ENCODE measurements at places on chromosomes 7 and 10.

DNA sequence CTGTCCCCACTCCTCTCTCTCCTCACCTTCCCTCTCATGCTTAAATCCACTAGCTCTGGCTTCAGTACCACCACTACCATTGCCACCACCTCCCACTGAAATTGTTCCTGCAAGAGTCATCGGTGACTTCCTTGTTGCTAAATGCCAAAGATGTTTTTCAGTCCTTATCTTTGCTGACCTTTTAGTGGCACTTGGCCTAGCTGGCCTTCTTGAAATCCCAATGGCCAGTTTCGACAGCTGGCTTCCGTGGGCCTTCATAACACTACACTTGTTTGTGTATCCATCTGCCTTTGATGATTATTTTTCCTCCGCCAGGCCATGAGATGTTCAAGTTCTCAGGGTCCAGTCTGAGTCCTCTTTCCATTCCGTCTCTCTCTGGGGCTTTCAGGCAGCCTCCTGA lies 118.2 kb upstream of the NANOS1 start:
- DNase-seq = no peak

DNA sequence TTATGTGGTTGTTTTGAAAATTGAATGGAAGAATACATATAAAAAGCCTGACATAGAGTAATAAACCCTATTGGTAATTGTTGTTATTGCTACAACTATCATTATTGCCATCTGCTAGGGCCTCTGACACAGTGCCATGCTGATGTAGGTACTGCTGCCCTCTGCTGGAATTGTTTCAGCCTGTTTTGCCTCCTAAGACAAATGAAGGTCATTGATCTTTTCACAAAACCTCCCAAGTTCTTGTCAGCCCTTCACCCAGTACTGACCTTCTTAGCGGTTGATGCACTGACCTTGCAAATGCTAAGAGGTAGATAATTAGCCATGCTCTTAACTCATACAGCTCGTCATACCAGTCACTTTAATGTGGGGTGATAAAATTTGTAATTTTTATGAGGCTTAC lies 975.2 kb downstream of the SORCS1 start:
- no peak for DNase-seq

DNA sequence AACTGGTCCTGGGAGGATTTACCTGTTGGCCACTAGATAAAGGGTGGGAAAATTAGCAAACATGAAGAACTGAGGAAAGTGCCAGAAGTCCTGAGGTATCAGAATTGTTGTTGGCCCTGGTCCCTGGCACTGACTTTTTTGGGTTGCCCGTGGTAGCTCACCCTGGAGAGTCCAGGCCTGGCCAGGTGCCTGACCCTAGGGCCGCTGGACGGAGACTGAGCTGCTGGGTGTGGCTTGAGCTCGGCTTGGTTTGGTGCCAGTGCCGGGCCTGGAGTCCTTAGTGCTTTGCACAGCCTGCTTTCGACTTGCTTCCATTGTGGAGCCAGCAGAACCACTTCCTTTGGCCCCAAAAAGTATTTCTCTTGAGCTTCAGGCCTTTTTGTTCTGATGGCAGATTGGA lies 12.9 kb downstream of the MDH2 start:
- DNase-seq = peak; percentile 7

GRCh38 chr10:97683556-97684367 lies 3.3 kb downstream of the AVPI1 start:
- DNase-seq = peak; percentile 43

DNA sequence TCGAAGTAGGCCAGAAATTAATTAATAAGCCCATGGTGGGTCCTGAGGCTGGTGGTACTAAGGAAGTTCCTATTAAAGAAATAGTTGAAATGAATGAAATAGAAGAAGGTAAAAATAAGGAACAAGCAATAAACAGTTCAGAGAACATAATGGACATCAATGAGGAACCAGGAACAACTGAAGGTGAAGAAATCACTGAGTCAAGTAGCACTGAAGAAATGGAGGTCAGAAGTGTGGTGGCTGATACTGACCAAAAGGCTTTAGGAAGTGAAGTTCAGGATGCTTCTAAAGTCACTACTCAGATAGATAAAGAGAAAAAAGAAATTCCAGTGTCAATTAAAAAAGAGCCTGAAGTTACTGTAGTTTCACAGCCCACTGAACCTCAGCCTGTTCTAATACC lies 36.0 kb downstream of the SLK start:
- no peak for DNase-seq

GRCh38 chr7:20228654-20229053 lies 11.5 kb upstream of the MACC1 start:
- DNase-seq = no peak

GRCh38 chr7:138233189-138233588 lies 156.9 kb downstream of the AKR1D1 start:
- no peak for DNase-seq

DNA sequence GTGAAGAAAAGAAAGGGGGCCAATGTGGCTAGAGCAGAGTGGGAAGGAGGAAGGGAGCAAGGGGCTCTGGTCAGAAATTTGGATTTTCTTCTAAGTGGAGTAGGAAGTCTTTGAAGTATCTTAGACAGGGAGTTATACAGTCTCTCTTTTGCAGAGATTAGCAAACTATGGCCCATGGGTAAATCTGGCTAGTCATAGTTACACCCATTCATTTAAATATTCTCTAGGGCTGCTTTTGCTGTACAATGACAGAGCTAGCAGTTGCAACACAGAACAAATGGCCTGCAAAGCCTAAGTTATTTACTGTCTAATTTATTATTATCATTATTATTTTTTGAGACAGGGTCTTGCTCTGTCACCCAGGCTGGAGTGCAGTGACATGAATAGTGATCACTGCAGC lies 10.5 kb upstream of the LAMB4 start:
- DNase-seq = no peak

- DNase-seq = no peak
These were observed 26.2 kb upstream of the EXOC6 start for GRCh38 chr10:92822060-92822634.

GRCh38 chr10:90167174-90168064 lies 466.0 kb downstream of the KIF20B start:
- no peak for DNase-seq

- no peak for DNase-seq
These were observed 134.8 kb downstream of the WDR37 start for GRCh38 chr10:1190791-1191490.

- DNase-seq = peak; percentile 5
These were observed 164.4 kb downstream of the SH2D4B start for GRCh38 chr10:80702143-80702542.

GRCh38 chr7:27248911-27249723 lies 6.5 kb downstream of the EVX1 start:
- DNase-seq = no peak

DNA sequence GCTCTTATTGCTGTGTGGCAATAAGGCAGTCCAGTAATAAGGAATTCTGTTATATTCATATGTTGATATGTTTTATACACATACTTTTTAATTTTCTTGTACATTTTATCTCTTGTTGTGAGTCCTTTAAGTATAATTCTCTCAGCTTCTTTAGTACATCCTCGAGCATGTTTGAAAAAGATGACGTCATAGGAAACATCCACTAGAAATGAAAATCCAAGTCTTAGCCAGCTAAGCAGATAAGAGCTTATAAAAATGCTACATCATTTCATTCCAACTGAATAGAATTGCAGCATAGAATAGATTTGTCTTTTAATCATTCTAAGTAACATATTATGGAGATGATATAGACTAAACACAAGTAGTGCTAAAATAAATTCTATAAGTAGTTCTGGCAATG lies 283.7 kb upstream of the FZD1 start:
- DNase-seq = no peak

DNA sequence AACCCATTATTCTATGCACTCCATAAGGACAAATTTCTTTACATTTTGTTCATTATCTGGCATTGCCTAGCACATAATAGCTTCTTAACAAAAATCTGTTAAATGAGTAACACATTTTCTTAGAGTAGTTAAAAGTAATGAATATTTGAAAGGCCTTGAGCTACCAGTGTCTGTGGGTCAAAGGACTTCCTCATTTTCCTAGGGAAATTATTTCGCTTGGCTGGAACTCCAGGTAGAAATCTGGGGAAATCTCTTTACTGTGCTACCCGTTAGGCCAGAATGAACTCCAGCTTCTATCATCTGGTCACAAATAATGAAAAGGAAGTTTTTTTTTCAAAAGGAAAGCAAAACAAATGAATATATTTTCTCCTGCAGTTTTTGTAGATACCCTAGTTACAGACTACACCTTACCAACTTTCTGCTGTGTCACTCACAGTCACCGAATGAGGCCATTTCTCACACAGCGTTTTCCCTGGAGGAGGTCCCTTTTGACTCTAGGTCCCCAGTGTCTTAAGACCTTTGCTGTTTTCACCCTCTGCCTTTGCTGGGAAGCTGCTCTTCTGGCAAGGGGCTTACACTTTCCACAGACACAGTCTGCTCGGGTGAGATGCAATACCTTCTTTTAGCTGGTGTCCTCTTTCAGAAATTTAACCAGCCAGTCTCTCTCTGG lies 1.6 kb downstream of the SAMD9L start:
- no peak for DNase-seq

GRCh38 chr10:47424231-47424630 lies 40.1 kb upstream of the ZNF488 start:
- DNase-seq = no peak

DNA sequence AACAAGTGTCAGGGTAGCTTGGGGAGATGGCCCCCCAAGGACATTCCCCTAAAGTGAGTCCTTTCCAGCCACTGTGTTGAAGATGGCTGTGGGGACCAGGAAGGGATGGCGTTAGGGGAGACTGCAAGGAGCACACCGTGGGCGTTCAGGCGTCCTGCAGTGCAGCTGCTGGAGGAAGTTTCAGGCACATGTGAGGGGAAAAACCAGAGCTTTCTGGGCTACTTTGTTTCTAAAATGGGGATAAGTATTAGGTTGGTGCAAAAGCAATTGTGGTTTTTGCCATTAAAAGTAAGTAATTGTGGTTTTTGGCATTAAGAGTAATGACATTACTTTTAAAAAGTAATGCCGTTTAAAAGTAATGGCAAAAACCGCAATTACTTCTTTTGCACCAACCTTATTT lies 14.3 kb downstream of the PRF1 start:
- no peak for DNase-seq

GRCh38 chr7:14000247-14000646 lies 10.8 kb upstream of the ETV1 start:
- DNase-seq = no peak

- DNase-seq = no peak
These were observed 35.6 kb upstream of the PPP1R17 start for GRCh38 chr7:31651234-31652062.

- no peak for DNase-seq
These were observed 47.2 kb downstream of the OSBPL3 start for GRCh38 chr7:24932815-24933214.

DNA sequence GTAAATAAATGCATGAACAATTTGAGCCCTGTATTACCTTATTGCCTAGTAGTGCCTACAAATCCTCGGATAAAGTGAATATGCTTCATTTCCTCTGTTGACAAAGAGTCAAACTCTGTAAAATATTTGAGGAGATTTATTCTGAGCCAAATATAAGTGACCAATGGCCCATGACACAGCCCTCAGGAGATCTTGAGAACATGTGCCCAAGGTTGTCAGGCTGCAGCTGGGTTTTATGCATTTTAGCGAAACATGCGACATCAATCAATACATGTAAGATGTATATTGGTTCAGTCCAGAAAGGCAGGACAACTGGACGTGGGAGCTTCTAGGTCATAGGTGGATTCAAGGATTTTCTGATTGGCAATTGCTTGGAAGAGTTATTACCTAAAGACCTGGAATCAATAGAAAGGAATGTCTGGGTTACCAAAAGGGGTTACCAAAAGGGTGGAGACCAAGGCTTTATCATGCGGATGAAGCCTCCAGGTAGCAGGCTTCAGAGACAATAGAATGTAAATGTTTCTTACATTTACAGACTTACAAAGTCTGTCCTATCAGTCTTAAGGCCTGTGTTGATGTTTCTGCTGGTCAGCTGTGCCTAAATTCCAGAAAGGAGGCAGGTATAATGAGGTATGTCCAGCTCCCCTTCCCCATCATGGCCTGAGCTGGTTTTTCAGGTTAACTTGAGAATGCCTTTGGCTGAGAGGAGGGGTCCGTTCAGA lies 220.1 kb upstream of the FZD1 start:
- DNase-seq = no peak

DNA sequence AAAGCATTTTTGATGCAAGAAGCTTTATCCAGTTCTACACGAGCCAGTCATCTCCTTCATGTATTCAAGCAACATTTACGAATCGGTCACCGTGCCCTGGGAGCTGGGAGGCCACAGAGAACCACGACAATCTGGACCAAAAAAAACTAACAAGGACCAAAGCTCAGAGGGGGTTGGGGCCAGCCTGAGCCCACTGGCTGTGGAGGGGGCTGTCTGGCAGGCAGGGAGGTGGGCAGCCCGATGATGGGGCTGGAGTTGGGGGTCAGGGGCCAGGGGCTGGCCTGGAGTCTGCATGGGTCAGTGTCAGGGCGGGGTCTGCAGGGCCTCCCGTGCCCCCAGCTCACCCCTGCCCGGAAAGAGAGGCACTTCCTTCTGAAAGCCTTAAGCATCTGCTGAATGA lies 12.5 kb upstream of the GRIFIN start:
- DNase-seq = no peak

GRCh38 chr10:4653160-4653559 lies 172.8 kb upstream of the AKR1E2 start:
- no peak for DNase-seq

DNA sequence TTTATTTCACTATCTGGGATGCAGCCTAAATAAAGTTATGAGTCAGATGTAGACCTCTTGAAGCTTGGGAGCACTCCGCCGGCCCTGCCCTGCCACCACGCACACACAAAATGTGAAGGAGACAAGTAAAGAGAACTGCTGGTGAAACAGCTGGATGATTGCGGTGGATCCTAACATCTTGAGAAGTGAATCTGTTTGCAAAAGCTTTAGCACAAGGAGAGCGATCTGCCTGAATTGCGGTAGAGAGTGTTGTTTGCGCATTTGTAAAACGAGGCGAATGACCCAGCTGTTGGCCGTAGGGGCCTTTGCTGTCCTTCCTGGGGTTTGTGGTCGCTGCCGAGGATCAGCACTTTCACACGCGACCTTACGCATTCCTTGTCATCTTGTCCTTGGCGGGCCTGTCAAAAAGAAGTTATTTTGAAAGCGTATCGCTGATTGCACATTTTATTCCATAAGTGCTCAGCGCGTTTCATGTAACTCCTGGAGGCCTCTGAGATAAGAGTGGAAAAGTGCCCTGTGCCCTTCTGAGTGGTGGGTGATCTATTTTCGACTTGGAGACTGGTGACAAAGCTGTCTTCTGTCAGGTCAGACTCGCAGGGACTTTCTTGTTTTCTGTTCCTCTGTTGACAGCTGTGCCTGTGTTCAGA lies 40.8 kb downstream of the RBM20 start:
- no peak for DNase-seq

DNA sequence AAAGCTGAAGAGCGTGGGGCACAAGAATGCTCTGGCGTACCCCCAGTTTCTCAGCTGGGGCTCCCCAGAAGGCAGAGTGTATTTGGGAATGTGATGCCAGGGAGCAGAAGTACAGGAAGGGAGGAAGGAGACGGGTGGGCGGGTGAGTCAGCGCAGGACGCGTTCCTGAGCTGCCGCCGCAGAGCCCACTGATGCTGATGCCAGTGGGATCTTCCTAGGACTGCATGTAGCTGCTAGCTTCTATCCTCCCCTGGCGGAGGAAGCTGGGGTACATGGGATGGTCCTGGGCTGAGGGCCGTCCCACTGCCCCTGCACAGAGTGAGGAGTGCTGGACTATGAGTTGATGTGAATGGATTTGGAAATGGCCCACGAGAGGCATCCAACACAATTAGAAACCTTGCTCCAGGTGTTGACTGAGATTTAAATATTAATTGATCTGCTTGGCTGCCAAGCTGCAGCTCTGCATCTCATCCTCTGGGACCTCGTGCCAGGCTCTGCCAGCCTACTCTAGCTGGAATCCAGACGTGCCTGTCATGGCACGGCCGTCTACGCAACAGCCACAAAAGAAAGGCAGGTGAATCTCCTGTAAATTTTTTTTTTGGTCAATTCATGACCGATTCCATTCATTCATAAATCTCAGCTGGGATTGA lies 66.2 kb upstream of the RHEB start:
- DNase-seq = no peak

Measured in cerebellar cortex (tissue), 1 donor.